ENCODE measurements at places on chromosomes 3 and 15. TPM values are rescaled to one million over a fixed set of nuclear protein-coding genes. Genes with fewer than 3 reads are reported as not detected.

DNA sequence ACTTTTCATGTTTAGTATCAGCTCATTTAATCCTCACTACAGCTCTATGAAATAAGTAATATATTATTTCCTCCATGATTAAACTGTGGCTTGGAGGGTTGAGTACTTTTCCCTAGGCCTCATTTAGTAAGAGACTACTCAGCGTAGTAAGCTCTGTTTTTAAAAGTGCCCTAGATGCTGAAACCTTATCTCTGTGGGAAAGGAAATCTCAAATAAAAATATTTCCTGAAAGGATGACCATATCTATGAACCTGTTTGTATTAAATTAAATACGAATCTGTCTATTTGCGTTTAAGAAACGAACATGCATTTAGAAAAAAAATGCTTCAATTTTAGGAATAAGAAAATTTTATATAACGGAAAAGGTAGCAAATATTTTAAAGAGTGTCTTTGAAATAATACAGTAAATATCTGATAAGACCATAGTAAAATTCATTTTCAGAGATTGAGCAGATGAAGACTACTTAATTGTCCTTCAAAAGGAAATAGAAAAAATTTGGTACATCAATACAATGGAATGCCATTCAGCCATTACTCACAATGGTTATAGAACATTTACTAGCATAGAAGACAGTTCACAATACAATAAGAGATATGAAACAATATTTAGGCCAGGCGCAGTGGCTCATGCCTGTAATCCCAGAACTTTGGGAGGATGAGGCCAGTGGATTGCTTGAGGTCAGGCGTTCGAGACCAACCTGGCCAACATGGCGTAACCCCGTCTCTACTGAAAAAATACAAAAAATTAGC is 56.2 kb downstream of the ATG7 start:
- peak; percentile 39 for DNase-seq

GRCh38 chr3:197238842-197239241 is 59.6 kb downstream of the DLG1 start:
- DNase-seq = no peak

Gene LMAN1L
- not detected for polyA plus RNA-seq

Gene CD200R1
- polyA plus RNA-seq = not detected
